CD4-positive, alpha-beta T cell (primary cell): ENCODE measurements at places on chromosomes 5 and 9.

GRCh38 chr9:36470643-36471290 is 70.7 kb upstream of the RNF38 start:
- DNase-seq = peak; percentile 29
- peak overlapping the region; percentile 46 for H3K4me3 ChIP-seq
- no peaks in the 10 kb centered on the region for H3K27me3 ChIP-seq

GRCh38 chr5:32975656-32976375 is 264.7 kb downstream of the NPR3 start:
- H3K4me1 ChIP-seq = no peaks in the 10 kb centered on the region
- H3K27me3 ChIP-seq = no peaks in the 10 kb centered on the region
- no peak overlapping the region for H3K4me3 ChIP-seq
- DNase-seq = no peak
- H3K36me3 ChIP-seq = no peaks in the 10 kb centered on the region

- H3K4me3 ChIP-seq = no peak overlapping the region
- no peak overlapping the region for H3K27ac ChIP-seq
- H3K36me3 ChIP-seq = no peaks in the 10 kb centered on the region
- no peak for DNase-seq
These were observed 115.9 kb downstream of the ATPSCKMT start for GRCh38 chr5:10133830-10134229.

DNA sequence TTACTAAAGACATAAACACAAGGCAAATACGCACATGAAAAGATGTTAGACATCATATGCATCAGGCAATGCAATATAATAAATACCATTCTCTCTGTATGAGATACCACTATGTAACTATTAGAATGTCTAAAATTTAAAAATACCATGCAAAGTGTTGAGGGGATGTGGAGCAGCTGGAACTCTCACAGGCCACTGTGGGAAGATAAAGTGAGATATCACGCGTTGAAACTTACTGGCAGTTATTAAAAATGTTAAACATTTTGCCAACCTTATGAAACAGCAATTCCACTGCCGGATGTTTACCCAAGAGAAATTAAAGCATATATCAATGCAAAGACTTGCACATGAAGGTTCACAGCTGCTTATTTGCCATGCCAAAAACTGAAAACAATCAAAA is 556.7 kb downstream of the LRRC70 start:
- no peak for DNase-seq
- H3K36me3 ChIP-seq = no peaks in the 10 kb centered on the region
- no peak overlapping the region for H3K27ac ChIP-seq
- no peaks in the 10 kb centered on the region for H3K4me1 ChIP-seq
- no peak overlapping the region for H3K4me3 ChIP-seq

DNA sequence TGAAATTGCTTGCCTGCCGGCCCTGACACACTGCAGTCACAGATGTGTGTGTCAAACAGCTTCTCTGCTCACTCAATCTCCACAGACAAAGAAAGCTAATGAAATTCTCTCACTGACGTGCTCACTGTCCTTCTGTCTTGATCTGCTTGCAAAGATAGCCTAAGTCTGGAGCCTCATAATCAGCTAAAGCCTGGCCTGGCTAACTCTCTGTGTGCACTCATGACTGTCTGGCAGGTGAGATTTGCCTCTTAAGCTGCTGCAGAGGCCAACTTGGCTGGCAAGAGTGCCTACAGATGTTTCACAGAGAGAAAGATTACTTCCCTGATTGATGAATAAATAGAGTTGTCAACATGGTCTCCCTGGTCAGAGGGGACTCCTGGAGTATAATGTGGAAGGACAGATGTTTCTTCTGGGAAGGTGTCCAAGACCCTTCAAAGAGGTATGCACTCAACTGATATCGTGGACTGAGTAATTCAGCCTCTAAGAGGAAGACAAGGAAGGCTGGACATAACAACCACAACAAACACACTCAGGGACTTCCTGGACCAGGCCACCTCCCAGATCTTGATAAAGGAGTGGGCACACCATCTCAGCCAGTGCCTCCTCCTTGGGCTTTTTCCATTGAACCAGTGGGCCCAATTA is 362.0 kb downstream of the SPOCK1 start:
- H3K4me1 ChIP-seq = no peaks in the 10 kb centered on the region
- no peaks in the 10 kb centered on the region for H3K27me3 ChIP-seq
- no peak overlapping the region for H3K4me3 ChIP-seq
- H3K27ac ChIP-seq = no peak overlapping the region
- DNase-seq = no peak

DNA sequence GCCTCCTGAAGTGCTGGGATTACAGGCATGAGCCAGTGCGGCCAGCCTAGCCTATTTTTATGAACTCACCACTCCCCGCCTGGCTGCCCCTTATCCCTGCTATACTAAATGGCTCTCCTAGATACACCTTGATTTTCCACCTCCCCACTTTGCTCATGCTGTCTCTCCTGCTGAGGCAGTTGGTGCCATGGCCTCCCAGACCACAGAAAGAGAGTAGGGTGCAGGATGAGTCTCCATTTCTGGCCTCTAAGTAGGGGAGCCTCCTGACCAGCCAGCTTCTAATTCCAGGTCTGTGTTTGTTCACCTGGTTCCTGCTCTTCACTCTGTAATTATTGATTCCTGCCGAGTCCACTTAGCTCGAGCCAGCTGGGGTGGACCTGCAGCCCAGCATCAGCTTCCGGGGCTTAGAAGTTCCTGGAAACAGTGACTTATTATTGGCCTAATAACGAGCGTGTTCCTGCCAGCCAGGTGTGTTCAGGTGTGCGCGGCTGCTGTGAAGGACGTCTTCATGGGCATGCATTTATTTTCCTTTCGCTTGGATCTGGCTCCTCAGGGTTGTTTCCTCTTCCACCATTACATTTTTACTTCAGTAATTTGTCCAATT is 34.0 kb downstream of the ZNF618 start:
- H3K4me1 ChIP-seq = no peaks in the 10 kb centered on the region
- H3K27me3 ChIP-seq = no peaks in the 10 kb centered on the region
- no peaks in the 10 kb centered on the region for H3K36me3 ChIP-seq
- no peak overlapping the region for H3K4me3 ChIP-seq
- no peak for DNase-seq

DNA sequence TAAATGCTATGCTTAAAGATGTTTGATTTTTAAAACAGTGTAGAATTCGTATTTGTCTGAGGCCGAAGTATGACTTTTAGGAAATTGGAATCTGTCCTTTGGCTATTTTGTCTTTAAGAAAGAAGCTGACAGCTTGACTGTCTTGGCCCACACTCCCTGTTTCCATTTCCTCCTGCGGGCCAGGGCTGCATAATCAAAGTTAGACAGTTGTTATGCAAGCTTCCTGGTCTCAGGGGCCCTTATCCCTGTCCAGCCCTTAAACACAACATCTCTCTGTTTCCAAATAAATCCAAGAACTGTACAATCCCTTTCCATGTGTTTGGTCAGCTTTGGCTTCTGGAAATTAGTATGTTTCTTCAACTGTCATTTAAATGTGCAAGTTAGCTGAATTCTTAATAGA is 54.6 kb upstream of the ECM2 start:
- no peaks in the 10 kb centered on the region for H3K27me3 ChIP-seq
- no peak overlapping the region for H3K4me3 ChIP-seq
- no peaks in the 10 kb centered on the region for H3K36me3 ChIP-seq
- H3K4me1 ChIP-seq = no peaks in the 10 kb centered on the region
- H3K27ac ChIP-seq = no peak overlapping the region

DNA sequence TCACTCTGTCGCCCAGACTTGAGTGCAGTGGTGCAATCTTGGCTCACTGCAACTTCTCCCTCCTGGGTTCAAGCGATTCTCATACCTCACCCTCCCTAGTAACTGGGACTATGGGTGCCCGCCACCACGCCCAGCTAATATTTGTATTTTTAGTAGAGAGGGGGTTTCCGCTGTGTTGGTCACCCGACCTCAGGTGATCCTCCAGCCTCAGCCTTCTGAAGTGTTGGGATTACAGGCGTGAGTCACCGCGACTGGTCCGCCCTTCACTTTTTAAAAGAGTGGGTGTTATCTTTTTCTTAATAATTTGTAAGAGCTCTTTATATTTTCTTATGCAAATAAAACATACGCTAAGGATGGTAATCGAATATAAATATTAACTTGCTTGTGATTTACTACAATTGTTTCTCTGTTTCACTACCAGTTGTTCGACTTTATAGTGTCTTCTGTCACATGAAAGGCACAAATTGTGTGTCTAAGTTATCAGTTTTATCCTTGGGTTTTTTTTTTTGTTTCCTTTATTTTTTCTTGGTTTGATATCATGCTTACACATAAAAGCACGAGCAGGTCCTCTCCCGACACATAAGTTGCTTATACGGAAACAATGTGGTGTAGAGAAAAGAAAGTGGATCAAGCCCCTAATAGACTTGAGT is 1.9 kb upstream of the GPBP1 start:
- no peak for DNase-seq
- peaks cover 12% of the 10 kb centered on the region for H3K4me1 ChIP-seq
- H3K27ac ChIP-seq = peak overlapping the region; percentile 100
- peak overlapping the region; percentile 91 for H3K4me3 ChIP-seq

DNA sequence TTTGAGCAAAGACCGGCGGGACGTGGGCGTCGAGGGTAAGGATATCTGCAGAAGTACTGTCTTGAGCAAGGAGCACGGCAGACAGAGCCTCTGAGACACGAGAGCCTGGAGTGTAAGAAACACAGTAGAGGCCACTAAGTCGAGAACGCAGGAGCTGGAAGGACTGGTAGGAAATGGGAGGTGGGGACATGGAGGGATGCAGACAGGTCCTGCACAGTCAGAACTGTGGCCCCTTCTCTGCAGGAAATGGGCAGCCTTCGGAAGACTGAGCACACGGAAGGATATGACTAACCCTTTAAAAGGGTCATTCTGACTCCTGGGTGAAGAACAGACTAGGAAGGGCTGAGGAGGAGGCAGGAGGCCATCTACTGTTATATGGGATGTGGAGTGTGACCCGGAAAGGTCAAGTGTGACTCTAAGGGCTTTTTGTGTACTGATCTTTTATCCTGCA is 1.4 kb upstream of the CAMSAP1 start:
- no peak for DNase-seq
- H3K36me3 ChIP-seq = peaks cover 17% of the 10 kb centered on the region
- H3K27me3 ChIP-seq = no peaks in the 10 kb centered on the region
- H3K4me1 ChIP-seq = peaks cover 46% of the 10 kb centered on the region
- H3K4me3 ChIP-seq = peak overlapping the region; percentile 79

DNA sequence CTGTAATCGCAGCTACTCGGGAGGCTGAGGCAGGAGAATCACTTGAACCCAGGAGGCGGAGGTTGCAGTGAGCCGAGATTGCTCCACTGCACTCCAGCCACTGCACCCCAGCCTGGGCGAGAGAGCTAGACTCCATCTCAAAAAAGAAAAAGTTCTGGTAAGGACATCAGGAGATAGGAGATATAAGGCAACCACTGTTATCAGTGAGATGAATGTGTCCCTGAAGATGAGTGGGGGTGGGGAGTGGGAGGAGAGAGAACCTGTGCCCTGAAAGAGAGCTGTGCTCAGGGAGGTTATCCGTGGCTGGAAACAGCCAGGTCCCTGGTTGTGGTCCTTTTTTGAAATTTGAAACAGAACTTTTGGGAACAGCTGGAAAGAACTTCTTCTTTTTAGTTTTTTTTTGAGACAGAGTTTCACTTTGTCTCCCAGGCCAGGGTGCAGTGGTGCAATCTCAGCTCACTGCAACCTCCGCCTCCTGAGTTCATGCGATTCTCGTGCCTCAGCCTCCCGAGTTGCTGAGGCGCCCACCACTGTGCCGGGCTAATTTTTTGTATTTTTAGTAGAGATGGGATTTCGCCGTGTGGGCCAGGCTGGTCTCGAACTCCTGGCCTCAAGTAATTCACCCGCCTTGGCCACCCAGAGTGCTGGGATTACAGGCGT is 2.6 kb downstream of the PTPA start:
- H3K4me3 ChIP-seq = no peak overlapping the region
- no peaks in the 10 kb centered on the region for H3K27me3 ChIP-seq
- peaks cover 34% of the 10 kb centered on the region for H3K4me1 ChIP-seq
- H3K36me3 ChIP-seq = no peaks in the 10 kb centered on the region

DNA sequence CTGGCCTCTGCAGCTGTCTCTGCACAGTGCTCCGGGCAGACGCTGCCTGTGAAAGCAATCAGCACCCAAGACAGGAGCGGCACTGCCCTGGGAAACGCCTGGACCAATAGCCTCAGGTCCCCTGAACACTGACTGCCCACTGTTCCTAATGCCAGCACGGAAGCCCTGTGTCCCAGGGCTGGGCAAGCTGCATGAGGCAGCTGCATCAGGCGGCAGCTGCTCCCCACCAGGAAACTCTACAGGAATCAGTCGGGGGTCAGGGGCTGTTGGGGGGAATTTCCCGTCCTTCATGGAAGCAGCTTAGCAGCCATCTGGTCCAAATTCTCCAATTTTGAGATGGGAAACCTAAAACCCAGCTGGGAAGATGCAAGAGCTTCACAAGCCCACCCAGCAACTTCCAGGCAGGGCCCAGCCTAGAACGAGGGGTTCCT is 118.6 kb downstream of the VAV2 start:
- no peak overlapping the region for H3K27ac ChIP-seq
- no peak overlapping the region for H3K4me3 ChIP-seq
- H3K27me3 ChIP-seq = no peaks in the 10 kb centered on the region
- no peaks in the 10 kb centered on the region for H3K36me3 ChIP-seq
- DNase-seq = no peak

DNA sequence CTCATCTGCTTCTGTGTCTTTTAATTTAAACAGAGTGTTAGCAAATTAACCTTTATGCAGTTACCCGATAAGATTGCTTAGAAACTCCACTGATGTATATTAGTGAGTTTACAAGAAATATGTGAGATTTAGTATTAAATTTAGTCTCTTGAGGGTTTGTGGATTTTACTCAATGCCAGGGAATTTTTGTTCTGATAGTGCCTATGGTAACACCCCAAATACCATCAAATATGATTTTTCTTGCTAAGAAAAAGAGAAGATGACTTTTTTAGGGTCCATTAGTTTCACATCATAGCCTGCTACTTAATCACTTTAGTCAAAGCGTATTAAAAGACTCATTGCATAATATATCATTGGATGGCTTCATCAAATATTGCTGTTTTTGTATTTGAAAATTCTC is 224.9 kb downstream of the PCSK5 start:
- H3K27me3 ChIP-seq = no peaks in the 10 kb centered on the region
- no peak for DNase-seq
- no peaks in the 10 kb centered on the region for H3K36me3 ChIP-seq
- no peaks in the 10 kb centered on the region for H3K4me1 ChIP-seq

- no peak overlapping the region for H3K4me3 ChIP-seq
- H3K36me3 ChIP-seq = no peaks in the 10 kb centered on the region
- DNase-seq = no peak
- no peak overlapping the region for H3K27ac ChIP-seq
These were observed 47.0 kb upstream of the CHD1 start for GRCh38 chr5:98975682-98976407.

DNA sequence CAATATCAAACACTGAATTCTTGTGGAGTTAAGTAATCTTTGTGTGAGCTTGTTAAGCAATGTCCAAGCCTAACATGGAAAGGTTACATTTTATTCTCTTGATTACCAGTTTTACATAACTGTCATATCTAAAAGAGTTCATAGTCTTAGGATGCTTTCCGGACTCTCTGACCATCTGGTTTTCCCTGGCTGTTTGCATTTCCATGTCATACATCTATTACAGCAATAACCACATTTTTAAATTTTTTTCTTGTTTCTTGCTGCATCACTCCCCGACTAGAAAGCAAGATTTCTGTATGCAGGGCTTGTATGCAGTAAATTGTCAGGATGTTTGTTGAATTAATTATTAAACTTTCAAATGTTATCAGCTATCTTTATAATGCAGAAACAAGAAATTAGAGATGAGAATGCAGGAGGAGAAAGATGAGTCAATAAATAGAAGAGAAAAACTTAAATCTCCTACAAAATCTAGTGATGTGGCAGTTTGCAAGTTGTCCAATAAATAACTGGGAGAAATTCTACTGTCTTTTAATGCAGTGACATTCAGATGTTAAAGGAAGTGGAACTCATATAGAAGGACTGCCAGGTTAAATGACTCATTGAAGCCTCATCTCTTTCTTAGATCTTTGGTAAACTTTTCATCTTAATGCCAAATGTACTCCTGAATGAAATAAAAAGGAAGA is 179.6 kb upstream of the SGCD start:
- H3K36me3 ChIP-seq = no peaks in the 10 kb centered on the region
- DNase-seq = no peak
- no peak overlapping the region for H3K27ac ChIP-seq
- H3K4me1 ChIP-seq = no peaks in the 10 kb centered on the region
- H3K27me3 ChIP-seq = no peaks in the 10 kb centered on the region
